ENCODE measurements at places on chromosomes 5 and 9. TPM values are rescaled to one million over a fixed set of nuclear protein-coding genes. Genes with fewer than 3 reads are reported as not detected.
A peak's percentile ranks its signal among the peaks of the same experiment; 100 is the strongest.

DNA sequence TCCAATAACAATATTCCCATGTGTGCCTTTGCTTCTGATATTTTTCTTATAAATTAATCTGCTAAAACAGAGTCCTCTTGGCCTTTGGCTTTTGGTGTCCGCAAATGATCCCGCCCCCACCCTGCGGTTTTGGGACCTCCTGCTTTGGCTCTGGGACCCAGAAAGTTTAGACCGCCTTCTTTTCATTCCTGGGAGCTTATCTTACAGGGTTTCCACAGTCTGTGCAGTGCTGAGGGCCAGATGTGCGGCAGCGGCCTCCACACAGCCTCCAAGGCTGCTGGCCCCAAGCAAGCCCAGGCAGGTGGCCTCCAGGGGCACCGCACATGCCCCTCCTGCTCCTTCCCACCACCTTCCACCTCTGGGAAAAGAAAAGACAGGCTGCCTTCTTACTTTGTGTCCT lies 191.5 kb downstream of the ERCC6L2 start:
- no peak for DNase-seq

DNA sequence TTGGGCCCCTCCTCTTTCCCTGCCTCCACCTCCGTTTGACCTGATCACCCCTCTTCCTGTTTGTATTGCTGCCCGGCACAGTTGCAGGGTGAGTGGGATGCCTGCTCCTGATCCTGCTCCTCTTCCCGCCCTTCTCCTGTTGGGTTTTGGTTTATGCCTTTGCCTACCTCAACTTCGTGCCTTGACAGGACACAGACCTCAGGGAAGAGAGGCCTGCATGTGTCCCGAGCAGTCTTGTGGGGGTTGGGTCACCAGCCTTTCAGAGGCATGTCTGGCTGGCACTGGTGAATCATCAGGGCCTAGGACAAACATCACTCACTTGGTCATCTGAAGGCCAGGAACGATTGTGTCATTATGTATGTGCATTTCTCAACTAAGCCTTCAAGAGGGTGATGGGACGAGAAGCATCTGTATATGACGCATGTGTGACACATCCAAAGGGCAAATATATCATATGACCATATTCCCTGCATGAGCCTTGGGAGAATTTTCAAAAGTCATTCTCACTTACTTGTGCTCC lies 56.9 kb downstream of the NPR3 start:
- DNase-seq = no peak

DNA sequence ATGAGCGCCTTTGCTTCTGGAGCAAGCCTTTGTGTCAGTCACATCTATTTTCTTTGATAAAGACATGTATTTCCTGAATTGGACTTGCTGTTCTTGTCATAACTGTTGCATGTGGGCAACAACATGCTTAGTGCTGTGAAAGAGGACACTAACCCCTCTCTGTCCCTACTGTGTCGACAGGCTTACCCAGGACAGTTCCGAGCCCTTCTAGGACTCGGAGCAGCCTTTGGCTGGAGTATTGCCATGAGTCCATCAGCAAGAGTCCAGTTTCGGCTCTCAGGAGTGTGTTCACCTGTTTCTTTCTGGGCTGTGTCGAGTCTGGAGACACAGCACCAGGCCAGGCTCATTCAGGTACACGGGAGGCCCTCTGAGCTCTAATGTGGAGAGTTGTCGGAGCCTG lies 36.1 kb upstream of the PHF2 start:
- DNase-seq = no peak

- no peak for DNase-seq
These were observed 7.3 kb downstream of the GBA2 start for GRCh38 chr9:35741740-35742139.

DNA sequence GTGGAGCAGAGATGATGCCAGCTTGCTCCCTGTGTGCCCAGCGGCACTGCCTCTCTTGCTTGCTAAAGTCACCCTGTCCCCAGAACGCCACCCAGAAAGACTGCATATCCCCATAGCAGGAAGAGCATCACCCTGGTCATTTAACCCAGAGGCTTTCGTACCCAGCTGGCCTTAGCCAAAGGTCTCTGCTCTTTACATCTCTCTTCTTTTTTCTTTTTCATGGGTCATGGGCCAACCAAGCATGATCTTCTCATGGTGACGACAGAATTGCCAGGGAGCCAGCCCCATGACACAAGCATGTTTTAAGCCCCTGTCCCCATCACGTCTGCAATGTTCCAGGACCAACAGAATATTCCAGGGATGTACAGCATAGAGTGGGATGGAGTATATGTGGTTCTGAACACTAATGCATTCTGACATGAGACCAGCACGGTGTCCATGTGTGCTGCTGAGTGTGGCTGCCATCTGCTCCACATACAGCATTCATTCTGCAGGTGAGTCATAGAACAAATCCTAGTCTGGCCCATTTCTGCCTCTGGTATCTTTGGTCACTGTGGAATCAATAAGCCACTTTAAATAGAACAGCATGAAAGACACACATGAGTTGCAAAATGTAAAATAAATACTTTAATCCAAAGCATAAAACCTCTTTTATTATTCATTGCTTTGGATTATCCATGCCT lies 203.0 kb downstream of the MED10 start:
- no peak for DNase-seq

DNA sequence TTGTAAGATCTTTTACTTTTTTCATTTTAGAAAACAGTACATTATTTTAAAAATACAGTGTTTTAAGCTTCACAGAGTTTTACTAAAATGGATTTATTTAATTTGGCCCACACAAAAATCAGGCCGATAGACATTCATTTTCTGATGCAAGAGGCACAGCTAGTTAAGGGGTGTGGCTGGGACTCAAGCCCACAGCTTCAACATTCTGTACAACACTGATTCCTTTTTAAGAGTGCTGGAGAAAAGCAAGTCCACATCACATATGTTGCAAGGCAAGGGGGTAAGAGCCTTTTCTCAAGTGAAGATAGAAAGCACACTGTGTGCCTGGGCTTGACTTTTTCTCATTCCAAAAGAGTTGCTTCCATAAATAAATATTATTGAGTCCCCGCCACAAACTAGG lies 195.9 kb downstream of the RFK start:
- DNase-seq = no peak

- no peak for DNase-seq
These were observed 538.1 kb upstream of the MEF2C start for GRCh38 chr5:89421035-89421434.

- no peak for DNase-seq
These were observed 871 bp downstream of the GLE1 start for GRCh38 chr9:128505414-128505765.

DNA sequence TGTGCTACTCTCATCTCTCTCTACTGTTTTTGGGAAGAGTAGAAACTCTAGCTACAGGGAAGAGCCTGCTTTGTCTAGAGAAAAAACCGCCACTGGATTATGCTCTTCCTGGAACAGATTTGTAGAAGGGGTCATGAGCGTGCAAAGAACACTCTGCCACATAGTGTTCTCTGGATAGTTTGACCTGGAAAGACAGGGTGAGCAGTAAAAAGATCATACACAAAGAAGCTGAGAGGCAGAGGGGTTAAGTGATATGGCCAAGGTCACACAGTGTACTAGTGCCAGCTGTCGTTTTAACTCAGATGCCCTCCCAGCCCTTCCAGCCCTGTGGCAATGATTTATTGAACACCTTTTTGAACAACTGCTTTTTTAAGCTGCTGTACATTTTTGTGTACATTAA lies 182.2 kb downstream of the NNT start:
- DNase-seq = no peak

DNA sequence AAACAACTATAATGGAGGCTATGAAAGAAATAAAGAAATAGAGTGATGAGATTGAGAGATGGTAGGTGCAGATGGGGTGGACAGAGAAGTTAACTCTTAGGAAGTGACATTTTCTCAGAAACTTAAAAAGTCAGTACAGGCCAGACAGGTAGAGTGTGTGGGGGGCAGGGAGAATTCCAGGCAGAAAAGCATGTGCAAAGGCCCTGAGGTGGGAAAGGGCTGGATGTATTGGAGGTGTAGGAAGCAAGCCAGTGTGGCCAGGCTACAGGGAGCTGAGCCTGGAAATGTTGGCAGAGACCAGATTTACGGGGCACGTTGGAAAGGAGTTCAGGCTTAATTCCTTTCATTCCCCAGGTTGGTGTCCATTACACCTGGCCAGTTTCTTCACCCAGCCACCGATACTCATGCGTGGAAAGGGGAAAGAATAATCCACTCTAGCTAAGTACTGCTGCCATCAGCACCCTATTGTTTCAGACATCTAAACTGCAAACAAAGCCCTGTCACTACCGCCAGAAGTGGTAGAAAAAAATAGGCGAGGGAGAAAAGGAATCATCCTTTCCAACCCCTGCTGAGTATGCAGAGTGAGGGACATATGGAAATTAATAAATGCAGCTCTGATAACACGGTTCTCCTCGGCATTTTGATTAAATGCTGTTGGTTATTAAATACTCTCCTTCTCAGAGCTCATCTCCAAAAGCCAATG lies 116.8 kb upstream of the GPR151 start:
- DNase-seq = no peak

GRCh38 chr9:16442622-16443021 lies 427.8 kb downstream of the BNC2 start:
- no peak for DNase-seq

GRCh38 chr5:175223291-175223690 lies 220.7 kb downstream of the DRD1 start:
- no peak for DNase-seq

- peak; percentile 76 for DNase-seq
These were observed at the start of gene PHAX for GRCh38 chr5:126600631-126601511. TSS of gene PHAX (plus strand) at chr5:126600947. CDS start at chr5:126600963, 16 bp downstream.

DNA sequence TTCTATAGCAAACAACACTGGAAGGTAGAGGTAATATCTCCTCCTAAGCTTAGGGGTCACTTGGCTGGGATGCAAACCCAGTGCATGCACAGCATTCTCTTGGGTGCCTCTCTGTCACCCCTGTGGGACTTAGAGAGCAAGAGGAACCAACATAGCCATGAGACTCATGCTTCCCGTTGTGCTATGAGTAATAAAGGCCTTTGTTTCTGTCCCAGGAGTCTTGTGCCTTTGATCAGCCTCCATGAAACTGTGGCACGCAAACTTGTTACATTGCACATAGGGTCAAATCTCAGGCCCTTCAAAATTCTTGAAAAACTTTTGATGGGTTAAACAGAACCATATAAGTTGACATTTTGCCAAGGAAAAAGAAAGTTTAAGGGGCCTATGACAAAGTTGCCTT lies 272.8 kb downstream of the TAF11L14 start:
- DNase-seq = no peak

- no peak for DNase-seq
These were observed 54.1 kb downstream of the PPIC start for GRCh38 chr5:122982376-122982775.

GRCh38 chr5:95892784-95893354 lies 68.8 kb downstream of the ELL2 start:
- no peak for DNase-seq

DNA sequence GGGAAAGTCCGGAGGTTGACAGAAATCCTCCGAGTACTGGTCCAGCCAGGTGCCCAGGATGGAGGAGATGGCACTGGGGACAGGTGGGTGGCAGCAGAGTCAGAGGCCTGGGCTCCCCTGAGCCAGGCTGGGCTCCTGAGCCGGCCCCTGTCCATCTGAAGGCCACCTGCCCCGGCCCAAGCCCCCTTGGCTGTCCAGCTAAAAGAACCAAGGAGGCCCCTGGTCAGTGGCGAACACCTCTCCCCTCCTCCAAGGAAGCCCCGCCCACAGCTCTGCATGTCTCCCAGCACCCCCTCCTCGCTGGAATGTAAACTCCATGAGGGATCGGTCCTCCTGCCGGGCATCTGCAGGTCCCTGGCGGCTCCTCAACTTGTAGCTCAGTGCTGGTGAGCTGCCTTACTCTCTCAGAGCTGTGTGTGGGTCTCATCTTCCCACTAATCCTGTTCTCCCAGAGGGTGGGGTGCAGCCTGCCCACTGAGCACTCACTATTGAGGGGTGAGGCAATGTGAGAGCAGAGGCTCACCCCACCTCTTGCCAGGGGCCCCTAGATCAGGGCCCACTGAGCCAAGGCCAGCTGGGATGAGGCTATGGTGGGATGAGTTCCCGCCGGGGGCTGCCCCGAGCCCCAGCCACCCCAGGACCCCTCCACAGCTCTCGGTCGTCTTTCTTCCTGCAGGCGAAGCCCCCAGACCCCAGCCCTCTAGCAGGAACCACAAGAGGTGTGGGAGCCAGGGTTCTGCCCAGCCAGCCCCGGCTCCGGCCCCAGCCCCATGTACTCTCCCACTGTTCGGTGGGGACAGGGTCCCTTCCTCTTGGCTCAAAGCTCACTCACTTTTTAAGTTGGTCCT lies 12.0 kb downstream of the RALGDS start:
- DNase-seq = no peak

DNA sequence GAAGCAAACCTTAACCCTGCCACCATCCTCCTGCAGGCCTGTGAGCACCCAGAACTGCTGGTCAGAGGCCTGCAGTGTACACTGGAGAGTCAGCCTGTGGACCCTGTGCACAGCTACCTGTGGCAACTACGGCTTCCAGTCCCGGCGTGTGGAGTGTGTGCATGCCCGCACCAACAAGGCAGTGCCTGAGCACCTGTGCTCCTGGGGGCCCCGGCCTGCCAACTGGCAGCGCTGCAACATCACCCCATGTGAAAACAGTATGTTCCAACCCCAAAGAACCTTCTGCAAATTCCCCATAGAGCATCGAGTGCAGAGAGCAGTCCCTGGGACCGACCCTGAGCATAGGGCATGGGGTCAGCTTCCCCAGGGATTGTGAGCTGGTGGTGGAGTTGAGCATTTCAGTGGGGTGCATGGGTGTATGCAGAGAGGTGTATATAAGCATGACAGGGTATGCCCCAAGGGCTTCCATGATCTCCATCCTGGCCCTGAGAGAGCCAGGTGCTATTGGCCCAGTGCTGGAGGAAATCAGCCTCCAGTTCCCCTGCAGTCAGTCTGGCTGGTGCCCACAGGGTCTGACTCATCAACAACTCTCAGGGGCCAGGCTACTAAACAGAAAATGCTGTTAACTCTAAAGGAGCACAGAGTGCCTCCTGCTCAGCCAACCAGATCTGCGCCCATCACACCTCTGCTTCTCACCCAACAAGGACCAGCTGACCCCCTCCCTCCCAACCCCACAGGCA lies 126.2 kb downstream of the SAXO1 start:
- no peak for DNase-seq

DNA sequence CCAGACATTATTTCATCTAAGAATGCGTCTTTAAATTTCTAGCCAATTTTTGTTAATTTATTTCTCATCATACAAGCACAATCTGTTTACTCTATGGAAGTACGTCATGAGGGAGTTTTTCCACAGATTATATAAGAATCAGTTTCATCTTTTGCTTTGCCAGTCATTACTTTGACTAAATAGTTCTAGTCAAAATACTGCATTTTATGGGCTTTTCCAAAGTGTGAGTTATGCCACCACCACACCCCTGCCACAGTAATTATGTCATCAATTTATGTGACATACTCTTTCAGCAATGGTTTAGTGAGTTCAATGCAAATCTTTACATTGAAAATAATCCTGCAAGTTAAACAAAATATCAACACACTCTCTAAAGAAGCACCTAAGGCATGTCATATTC lies 2.0 kb downstream of the RIMOC1 start:
- DNase-seq = no peak

The FBXL7 gene
- 20.8 TPM for total RNA-seq

The PCDHA4 gene
- total RNA-seq = 9.0 TPM

The WWC1 gene
- total RNA-seq = 13.7 TPM

The DEPDC1B gene
- 60.4 TPM for total RNA-seq

The PGM5 gene
- total RNA-seq = 0.43 TPM

The GDA gene
- 12.3 TPM for total RNA-seq

The C7 gene
- not detected for total RNA-seq
